RCC 7860 (cell line): ENCODE measurements at places on chromosomes 13 and 19.

- DNase-seq = no peak
Observed at GRCh38 chr13:31046711-31047279, 114.3 kb downstream of the TEX26 start.

GRCh38 chr19:48509467-48510194 lies 2.0 kb downstream of the LMTK3 start:
- DNase-seq = no peak

DNA sequence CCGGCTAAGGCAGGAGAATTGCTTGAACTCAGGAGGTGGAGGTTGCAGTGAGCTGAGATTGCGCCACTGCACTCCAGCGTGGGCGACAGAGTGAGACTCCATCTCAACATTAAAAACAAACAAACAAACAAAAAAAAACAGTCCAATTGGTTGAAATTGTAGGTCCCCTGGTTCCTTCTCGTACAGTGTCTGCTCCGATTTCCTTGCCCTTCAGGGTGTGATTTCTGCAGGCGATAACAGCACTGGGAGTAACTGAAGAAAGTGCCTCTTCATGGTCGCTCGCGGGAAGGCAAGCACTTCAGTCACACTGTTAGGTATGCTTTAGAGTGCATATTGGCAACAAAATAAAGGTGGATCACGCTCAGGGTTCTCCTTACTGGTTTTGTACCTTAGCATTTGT lies 39.7 kb downstream of the TPT1 start:
- DNase-seq = no peak

GRCh38 chr13:67557118-67557517 lies 327.0 kb upstream of the PCDH9 start:
- no peak for DNase-seq

- DNase-seq = peak; percentile 49
Observed at GRCh38 chr13:98155475-98156109, 12.7 kb downstream of the FARP1 start.

GRCh38 chr13:101499406-101499805 lies 46.9 kb downstream of the ITGBL1 start:
- DNase-seq = no peak

- no peak for DNase-seq
Observed at GRCh38 chr13:28447989-28448388, 46.9 kb downstream of the FLT1 start.

- no peak for DNase-seq
Observed at GRCh38 chr13:106061781-106062180, 473.7 kb downstream of the EFNB2 start.

DNA sequence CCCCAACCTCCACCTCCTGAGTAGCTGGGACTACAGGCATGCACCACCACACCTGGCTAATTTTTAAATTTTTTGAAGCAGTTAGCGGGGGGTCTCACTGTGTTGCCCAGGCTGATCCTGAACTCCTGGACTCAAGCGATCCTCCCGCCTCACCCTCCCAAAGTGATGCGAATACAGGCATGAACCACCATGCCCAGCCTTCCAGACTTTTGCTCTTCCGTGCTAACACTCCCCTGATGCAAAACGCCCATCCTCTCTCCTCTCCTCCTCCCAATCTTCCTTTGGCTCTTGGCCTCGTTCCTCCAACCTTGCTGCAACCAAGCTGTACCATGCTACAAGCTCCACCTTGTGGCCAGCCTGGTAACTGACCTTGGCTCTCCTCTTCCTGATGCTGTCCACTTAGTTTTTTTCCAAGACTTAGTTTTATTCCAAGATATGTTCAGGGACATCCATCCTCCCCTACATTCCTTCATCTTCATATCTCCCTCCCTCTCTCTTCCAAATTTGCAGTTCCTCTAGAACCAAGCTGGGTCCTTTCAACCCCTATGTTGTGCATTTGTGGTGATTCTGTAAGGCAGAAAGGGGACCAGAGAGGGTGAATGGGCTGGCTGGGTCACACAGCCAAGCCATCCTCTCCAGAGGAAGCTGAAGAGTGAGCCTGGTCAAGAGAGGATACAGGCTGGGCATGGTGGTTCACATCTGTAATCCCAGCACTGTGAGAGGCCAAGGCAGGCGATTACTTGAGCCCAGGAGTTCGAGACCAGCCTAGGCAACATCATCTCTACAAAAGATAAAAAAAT lies 32.8 kb downstream of the TINCR start:
- no peak for DNase-seq

DNA sequence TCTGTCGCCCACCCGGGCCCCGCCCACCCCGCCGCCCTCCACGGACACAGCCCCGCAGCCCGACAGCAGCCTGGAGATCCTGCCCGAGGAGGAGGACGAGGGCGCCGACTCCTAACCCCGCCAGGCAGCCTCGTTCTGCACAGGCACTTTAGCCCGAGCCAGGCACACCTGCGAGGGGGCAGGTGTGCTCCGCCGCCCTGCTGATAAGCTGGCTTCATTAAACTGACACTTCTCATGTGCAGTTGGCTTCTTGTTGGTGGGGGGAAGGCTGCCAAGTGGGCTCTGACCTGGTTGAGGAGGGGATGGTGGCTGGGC lies 8.2 kb downstream of the IL4I1 start:
- DNase-seq = no peak

DNA sequence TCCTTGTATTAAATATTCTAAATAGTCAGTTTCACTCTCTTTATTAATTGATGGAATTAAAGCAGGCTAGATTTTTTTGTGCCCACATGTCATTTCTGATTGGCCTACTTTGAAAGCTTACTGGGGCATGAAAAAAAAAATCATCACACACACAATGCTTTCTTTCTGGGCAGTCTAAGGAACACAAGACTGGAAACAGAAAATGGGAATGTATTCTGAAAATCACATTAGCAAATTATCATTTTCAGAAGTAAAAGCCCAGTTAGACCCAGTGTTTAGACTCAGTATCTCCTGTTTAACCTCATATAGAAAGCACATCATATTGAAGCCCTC lies 339.4 kb downstream of the SPRY2 start:
- no peak for DNase-seq

- no peak for DNase-seq
Observed at GRCh38 chr13:46202966-46203365, 8.8 kb upstream of the LRRC63 start.

DNA sequence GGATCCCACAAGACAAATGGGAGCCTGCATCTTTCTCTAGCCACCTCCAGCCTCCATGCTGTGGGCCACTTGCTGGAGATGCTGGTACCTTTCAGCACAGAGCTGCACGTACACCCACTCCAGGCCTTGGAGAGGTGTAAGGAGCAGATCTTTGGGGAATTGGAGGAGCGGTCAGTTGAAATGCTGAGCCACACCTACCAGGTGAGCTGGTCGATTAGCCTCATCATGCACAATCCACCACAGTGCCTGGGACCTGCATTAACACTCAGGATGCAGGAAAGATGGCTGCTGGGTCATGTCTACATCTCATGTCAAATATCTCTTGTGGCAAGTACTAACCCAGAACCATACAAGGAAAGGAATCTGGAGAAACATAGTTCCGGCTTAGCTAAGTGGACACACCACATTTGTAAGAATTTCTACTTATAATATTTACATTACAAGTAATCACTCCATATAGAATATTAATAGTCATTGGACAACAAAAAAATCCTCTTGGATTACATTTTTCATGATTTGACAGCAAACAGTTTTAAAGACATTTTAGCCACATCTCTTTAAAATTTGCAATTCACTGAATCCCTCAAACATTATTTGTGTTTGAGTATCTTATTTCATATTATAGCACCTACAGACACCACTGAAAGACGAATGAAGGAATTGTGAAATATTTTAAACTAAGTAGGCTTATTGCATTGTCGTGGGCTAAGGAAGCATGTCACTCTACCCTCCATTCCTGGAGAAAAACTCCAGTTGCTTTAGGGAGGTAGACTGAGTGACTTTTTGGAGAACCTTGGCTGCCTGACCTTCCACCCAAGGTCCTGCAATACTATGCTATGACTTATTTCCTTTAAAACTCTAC lies 21.8 kb upstream of the MBNL2 start:
- DNase-seq = no peak

- no peak for DNase-seq
Observed at GRCh38 chr13:58463841-58464240, 832.3 kb downstream of the PCDH17 start.

DNA sequence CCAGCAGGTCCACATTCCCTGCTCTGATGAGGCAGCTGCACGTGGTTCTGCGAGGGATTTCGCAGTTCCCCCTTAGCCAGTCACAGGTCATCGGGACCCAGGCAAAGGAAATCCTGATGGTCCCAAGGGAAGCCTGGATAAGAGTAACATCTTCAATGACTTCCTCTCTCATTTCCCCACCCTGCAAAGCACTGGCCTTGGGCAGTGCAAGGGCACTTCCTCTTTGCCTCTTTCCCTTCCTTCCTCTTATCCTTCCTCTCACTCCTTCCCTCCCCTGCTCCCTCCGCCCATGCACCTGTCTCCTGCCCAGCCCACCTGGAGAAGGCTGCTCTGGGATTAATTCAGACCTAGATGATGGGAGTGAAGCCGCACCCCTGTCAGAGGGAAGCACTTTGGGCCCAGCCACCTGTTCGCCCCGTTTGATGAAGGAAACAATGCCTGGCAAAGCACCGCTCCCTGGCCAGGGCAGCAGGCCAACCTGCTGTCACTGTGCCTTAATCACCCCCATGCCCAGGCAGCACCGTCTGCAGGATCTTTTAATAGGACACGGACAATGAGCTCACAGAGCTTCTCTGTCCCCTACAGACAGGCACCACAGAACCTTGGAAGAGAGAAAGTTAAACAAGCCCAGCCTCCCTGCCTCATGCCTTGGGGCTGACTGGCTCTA lies 113.5 kb upstream of the PABPC3 start:
- DNase-seq = no peak

DNA sequence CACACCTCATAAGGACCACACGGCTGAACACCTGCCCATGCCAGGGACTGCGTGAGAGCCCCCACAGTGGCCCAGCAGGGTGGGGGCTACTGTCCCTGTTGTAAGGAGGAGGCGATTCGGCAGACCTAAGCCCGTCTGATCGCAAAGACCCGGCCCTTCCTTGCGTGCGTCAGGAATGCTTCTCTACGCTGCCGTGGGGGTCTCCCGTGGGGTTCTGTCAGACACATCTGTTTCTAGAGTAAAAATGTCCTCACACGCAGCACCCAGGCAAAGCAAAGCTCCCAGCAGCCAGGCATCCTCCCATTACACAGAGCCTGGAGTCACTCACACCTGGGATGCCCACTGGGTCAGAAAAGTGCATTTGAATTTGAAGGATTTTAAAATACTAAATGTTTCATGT lies 147.7 kb upstream of the SOX1 start:
- DNase-seq = no peak

GRCh38 chr13:97911311-97912138 lies 42.0 kb upstream of the IPO5 start:
- DNase-seq = peak; percentile 8

GRCh38 chr13:32038343-32038742 lies 6.8 kb downstream of the FRY start:
- no peak for DNase-seq

DNA sequence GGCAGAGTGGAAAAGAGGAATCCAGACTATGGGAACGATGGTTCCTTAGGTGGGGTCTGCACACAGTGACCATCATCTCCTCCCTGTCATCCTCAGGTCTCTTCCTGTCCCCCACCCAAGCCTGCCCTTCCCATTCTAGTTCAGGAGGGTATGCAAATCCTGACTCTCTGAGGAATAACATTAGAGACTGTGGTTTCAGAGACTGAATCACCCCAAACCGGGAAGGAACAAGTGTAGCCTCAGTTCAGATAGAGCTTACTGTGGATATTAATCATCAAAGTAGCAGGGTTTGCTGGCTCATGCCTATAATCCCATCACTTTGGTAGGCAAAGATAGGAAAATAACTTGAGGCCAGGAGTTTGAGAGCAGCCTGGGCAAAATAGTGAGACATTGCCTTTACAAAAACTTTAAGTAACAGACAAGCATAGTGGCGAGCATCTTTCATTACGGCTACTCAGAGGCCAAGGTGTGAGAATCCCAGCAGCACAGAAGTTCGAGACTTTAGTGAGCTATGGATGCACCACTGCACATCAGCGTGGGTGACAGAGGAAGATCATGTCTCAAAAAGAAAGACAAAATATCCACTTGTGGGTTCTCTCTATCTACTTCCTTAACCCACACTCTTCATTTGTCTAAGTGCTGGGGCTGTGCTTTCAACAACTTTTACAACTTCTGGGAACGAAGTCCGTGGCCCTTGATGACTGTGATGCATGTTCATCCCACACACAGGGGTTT lies 19.3 kb upstream of the LGALS13 start:
- DNase-seq = no peak

- DNase-seq = no peak
Observed at GRCh38 chr13:49063497-49063896, 87.8 kb downstream of the FNDC3A start.

DNA sequence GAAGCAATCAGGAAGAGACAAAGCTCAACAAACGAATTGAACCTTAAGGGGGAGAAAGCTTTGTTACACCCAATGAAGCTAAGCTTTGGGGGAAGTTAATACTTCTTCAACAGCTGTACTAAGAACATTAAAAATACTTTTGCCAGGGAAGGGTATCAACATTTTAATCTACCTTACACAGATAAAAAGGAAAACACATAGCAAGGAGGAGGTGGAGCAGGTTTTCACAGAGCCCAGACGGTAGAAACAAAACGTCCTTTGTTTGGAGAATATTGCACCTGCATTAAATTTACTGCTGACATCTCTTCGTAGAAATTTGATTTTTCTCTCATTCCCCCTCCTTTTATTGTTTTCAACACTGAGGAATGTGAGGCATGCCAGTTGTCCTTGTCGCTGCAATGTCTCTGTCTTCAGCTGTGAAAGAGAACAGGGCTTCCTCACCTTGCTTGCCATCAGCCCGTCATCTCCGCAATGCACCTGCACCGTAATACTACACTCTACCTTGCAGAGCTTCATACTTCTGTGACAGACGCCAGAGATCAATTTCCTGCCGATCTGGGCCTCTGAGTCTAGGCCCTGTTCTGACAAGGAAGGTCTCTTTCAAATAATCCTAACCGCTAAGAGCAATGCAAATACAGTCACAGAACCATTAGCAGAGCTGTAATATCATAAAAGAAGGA lies 270.8 kb downstream of the SPRY2 start:
- DNase-seq = no peak

GRCh38 chr19:5369962-5370367 lies 29.4 kb upstream of the PTPRS start:
- DNase-seq = no peak

GRCh38 chr19:49590971-49591730 lies at the start of gene PRR12:
Gene PRR12 (plus strand): TSS chr19:49591182. CDS start chr19:49591655, 473 bp downstream.
- DNase-seq = peak; percentile 34

- no peak for DNase-seq
Observed at GRCh38 chr13:33328701-33329100, 43.1 kb upstream of the STARD13 start.

DNA sequence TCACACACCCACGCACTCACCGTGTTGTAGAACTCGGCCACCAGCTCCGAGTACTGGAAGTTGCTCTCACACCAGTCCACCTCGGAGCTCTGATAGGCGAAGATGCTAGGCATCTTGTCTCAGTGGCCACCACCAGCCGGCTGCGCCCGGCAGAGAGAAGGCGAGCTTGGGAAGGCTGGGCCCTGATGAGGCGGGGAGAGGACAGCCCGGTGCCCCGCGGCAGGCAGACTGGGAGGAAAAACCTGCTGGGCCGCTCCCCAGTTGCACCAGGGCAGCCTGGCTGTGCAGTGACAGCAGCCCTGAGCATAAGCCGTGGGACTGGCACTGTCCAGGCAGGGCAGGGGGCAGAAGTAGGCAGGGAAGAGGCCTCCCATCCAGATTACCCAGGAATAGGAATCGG lies at the start of gene ACER1:
Gene ACER1, minus strand, starts transcription at position 174 of the 400 bp plus-strand sequence. Its CDS starts 61 bp downstream, at position 113.
- DNase-seq = no peak

- DNase-seq = no peak
Observed at GRCh38 chr19:6935069-6935468, 47.7 kb downstream of the ADGRE1 start.
